ENCODE measurements at places on chromosomes 7 and 10.

DNA sequence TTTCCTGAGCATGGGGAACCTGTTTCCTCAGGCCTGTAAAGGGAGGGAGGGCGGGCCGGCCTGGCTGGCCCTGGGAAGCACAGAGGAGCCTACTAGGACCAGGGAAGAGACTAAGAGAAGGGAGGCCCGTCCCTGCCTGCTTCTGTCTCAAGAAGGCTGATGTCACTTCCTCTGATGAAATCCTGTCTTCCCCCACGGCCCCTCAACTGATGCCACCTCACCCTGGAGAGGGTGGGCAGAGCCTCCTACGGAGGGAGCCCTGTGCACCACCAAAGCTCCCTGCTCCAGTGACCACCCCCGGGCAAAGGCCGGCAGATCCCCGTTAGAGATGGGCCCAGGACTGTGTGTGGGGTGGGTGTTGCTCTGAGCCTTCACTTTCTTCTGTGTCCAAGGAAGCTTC lies 1.0 kb upstream of the PILRA start:
- DNase-seq = peak; percentile 35

- DNase-seq = peak; percentile 36
These were observed 37.6 kb downstream of the RPS24 start for GRCh38 chr10:78071140-78071856.

DNA sequence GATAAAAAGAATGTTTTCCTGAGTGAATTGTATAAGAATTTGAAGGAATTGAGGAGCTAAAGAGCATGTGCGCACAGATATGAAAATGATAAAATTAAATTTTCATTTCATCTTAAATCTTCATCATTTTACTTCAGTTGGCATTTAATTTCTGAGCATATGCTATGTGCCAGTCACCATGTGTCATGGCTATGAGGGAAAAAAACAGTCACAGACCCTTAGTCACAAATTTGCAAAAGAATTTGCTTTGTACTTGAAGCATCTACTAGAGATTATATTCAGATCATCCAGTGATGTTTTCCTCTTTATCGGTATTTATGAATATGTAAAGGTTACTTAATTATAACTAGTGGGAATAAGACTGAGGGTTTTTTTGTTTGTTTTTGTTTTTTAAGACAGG lies 29.8 kb downstream of the VCL start:
- no peak for DNase-seq

GRCh38 chr10:3783316-3783681 lies 1.7 kb downstream of the KLF6 start:
- peak; percentile 67 for DNase-seq

- no peak for DNase-seq
These were observed 9.7 kb upstream of the RASSF4 start for GRCh38 chr10:44949915-44950314.

GRCh38 chr7:27671675-27672074 lies 9.0 kb upstream of the HIBADH start:
- no peak for DNase-seq

Measured in pons (tissue), 1 donor.